H54 (cell line): ENCODE measurements at places on chromosomes 1 and 21.

DNA sequence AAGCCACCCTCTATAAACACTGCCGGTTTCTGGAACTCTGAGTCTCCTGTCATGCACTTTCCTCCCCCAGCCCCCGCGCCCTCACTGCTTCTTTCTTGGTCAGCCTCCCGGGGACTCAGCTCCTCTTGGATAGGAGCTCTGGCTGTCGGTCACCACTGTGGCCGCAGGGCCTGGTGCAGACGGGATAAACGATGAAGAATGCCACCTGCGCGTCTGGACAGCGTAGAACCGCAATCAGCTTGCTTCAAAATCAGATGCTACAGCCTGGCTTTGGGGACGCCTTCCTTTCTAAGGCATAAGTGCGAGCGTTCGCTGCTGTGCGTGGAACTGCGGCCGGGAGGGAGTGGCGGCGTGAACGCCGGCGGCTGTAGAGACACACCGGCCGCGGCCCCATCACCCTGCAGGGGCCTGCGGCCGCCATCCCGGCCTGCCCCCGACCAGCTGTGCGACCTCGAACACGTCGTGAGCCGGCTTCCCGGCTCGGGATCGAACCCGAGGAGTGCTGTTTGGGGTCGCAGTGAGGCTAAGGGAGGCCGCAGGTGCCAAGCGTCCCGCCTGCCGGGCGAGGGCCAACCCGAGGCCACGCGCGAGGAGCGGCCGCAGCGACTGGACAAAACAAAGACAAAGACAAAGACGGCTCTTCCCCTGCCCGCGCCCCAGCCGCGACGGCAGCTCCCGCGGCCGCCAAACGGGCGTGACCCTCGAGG is 688 bp downstream of the PTTG1IP start:
- DNase-seq = no peak

DNA sequence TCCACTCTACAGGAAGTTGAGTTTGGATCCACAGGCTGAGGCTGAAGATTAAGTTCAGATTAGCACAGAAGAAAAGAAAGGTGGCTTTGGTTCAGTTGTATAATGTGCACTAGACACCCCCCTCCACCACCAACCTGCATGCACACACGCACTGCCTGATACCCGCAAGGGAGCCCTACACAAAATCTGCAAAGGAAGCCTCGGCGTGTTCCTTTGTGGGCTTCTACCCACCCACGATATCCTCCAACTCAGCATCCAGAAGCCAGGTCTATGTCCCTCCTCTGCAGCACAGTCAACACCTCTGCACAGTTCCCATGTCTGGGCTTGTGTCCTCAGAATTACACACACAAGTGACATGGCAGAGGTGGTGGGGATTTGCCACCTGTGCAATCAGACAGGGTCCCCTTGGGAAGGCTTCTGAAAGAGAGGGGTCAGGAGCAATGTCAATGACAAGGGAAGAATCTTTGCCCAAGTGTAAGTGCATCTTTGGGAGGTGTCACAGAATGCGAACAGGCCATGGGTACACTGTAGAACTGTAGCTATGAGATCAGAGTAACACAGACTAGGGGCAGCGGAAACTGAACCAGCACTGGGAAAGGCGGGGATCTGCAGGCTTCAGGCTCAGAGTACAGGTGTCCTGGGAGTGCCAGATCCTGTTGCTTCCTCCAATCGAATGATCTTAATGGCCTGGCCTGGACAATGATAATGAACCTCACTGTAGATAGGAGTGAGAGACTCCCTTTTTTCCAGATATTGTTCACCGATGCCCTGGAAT is 148.6 kb upstream of the ETV3 start:
- no peak for DNase-seq

- no peak for DNase-seq
Measured at GRCh38 chr1:161722406-161722805, 1.1 kb downstream of the FCRLB start.

- no peak for DNase-seq
Measured at GRCh38 chr1:54267815-54268761, 68.1 kb downstream of the MRPL37 start.

- no peak for DNase-seq
Measured at GRCh38 chr1:73333847-73334503, 864.0 kb downstream of the LRRIQ3 start.

DNA sequence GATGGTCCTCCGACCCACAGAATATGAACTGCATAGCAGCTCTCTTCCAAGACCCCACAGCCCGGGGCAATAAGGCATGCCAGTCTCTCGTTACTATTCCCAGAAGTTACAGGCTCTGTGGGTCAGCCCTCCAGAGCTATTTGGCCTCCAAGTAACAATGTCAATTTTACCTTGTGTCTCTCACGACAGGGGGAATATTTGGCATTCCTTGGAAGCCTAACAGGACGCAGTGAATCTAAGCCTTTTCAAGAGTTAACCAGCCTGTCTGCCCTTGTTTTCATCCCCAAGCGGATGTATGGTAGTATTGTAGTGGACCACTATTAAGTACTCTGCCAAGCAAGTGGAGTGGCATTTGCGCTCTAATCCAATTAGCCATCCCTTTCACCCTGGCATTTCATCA is 24.4 kb upstream of the GNG4 start:
- DNase-seq = no peak

- DNase-seq = no peak
Measured at GRCh38 chr1:17277511-17278159, 28.7 kb downstream of the PADI3 start.

DNA sequence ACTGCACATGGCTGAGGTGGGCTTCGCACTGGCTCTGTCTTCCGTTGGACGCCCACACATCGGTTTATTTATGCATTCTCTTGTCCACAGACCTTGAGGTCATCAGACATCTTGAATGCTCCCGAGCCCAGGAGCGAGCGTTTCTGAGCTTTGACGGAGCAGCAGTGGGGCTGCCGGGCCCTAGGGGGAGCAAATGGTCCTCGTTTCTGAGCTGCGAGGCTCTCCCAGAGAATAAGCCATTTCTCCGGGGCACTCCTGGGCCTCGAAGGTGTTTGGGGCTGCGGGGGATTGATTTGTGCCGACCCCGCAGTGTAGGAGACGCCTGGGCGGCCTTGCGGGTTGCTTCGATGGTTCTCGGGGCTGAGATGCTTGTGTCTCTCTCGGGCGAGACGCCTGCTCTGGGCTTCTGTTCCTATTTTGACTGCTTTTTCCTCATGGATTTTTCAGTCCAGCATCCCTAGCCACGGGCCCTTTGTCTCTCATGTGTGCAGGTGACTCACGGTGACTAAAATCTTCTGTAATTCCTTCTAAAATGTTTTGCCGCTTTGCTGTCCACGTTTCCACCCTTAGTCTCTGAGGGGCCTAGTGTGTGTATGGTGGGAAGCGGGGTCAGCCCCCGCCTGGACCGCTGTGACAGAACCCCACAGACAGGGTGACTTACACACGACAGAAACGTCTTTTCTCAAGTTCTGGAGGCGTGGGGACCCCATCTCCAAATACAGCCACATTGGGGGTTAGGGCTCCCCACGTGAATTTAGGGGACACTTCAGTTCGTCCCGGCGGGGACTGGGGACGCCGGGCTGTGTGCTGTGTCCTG is 62.1 kb downstream of the FAAP20 start:
- DNase-seq = peak; percentile 53

GRCh38 chr1:234763367-234763766 is 153.4 kb upstream of the IRF2BP2 start:
- DNase-seq = no peak
